ENCODE measurements at places on chromosomes 4 and X.

DNA sequence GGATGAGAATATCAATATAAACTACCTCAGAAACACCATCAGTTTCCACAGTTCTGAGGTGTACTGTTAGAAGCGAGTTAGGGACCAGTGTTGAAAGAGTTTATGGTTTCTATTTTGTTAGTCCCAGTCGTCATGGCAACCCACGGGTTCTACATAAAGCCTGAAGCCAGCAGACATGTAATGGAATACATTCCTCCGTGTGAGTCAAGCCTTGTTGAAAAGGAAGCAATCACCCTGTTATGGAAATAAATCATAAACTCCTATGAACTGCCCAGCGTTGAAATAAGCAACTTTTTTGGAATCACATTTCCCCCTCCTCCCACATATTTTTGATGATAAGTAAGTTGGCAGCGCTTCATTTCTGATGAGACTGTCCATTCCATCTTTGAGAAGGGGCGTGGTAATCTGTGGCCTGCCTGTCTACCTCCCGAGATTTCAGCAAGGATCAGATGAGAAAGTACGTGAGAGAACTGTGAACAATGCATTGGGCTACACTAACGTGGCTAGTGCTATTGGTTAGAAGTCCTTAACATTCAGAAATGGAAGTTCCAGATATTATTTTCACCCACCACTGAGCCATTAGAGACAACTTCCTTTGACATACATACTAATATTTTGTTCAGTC is 40.4 kb upstream of the PDHA1 start:
- H3K27me3 ChIP-seq: no peaks in the 10 kb centered on the region
- H3K4me3 ChIP-seq: no peak overlapping the region
- H3K4me1 ChIP-seq: no peaks in the 10 kb centered on the region
- H3K36me3 ChIP-seq: no peaks in the 10 kb centered on the region
- no peak for DNase-seq

DNA sequence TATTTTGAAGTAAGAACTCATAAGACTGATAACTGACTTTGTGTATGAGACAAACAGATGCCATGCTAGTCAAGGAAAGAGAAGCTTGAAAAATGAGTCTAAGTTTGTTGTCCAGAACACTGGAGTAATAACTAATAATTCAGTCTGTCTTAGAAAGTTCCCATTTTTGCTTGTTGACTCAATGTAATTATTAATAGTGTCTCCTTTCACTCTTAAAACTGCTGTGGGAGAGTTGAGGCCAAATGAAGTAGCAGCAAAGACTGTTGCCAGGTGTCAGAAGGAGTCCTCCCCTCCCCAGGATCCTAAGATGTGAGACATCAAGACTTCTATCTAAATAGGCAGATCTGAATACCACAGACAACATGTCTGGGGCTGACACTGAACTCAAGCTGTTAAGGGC is 20.8 kb upstream of the FAM13A start:
- DNase-seq: no peak
- no peaks in the 10 kb centered on the region for H3K4me1 ChIP-seq
- no peak overlapping the region for H3K27ac ChIP-seq
- H3K36me3 ChIP-seq: no peaks in the 10 kb centered on the region
- H3K27me3 ChIP-seq: no peaks in the 10 kb centered on the region

- H3K36me3 ChIP-seq: no peaks in the 10 kb centered on the region
- no peak overlapping the region for H3K4me3 ChIP-seq
- H3K27me3 ChIP-seq: no peaks in the 10 kb centered on the region
- H3K4me1 ChIP-seq: no peaks in the 10 kb centered on the region
- H3K27ac ChIP-seq: no peak overlapping the region
These were observed 64.5 kb upstream of the CLDN34 start for GRCh38 chrX:9902656-9903055.

DNA sequence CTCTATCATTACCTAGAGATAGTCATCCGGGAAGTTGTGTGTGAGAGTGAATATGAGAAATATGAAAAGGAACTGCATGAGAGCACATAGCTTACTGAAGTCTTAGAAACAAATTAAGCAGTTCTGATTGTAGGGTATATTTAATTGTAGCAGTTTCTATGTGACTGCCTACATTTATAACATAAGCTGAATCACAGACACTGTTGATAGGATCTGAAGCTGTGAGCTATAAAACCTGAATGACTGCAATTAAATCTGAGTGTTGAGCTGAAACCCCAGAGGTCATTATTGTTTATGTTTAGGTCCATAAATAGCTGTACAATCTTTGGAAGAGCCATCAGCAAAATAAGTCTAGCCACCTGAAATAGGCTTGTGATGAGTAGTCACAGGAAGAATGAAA is 210.1 kb upstream of the CXCL13 start:
- H3K36me3 ChIP-seq: no peaks in the 10 kb centered on the region
- H3K27me3 ChIP-seq: no peaks in the 10 kb centered on the region
- no peak overlapping the region for H3K27ac ChIP-seq
